Fibroblast of lung (primary cell): ENCODE measurements at places on chromosomes 5 and 9. TPM values are rescaled to one million over a fixed set of nuclear protein-coding genes. Genes with fewer than 3 reads are reported as not detected.

Gene CD72
- polyA plus RNA-seq, result 0.64 and 1.00 TPM in 2 replicates

Gene IGIP
- 1.5 and 3.8 TPM in 2 replicates for polyA plus RNA-seq

Gene CDX1
- 0.09 and 1.8 TPM in 2 replicates for polyA plus RNA-seq

Gene SLC46A2
- polyA plus RNA-seq, result not detected in 2 replicates

Gene KCNMB1
- not detected in 2 replicates for polyA plus RNA-seq

Gene SLC22A4
- polyA plus RNA-seq, result 1.1 and 3.4 TPM in 2 replicates

Gene IL9
- not detected in 2 replicates for polyA plus RNA-seq

Gene PCDHB8
- polyA plus RNA-seq, result 0.05 and 0.42 TPM in 2 replicates

Gene ADRB2
- 0.60 and 2.9 TPM in 2 replicates for polyA plus RNA-seq

Gene EIF4E1B
- polyA plus RNA-seq, result not detected in 2 replicates

Gene PCDHGA10
- 3.8 and 4.2 TPM in 2 replicates for polyA plus RNA-seq

Gene SAXO1
- polyA plus RNA-seq, result 0.01 TPM in 1 of 2 replicates, not detected in the other

Gene NIPAL4
- polyA plus RNA-seq, result 0.06 and 0.07 TPM in 2 replicates

Gene LARP1
- 81.3 and 115 TPM in 2 replicates for polyA plus RNA-seq

Gene MARVELD2
- polyA plus RNA-seq, result 2.9 and 5.1 TPM in 2 replicates

Gene N4BP3
- polyA plus RNA-seq, result 0.06 and 0.19 TPM in 2 replicates

Gene ADGRD2
- polyA plus RNA-seq, result not detected in 2 replicates

Gene ISL1
- 0.07 TPM in 1 of 2 replicates, not detected in the other for polyA plus RNA-seq

Gene FGF10
- 0.58 and 6.9 TPM in 2 replicates for polyA plus RNA-seq

Gene FOXI1
- polyA plus RNA-seq, result not detected in 2 replicates

Gene FOXE1
- 0.01 and 2.0 TPM in 2 replicates for polyA plus RNA-seq

Gene DNM1
- 3.7 and 11.6 TPM in 2 replicates for polyA plus RNA-seq

Gene HBEGF
- polyA plus RNA-seq, result 8.7 and 10.3 TPM in 2 replicates

Gene TAF11L5
- not detected in 2 replicates for polyA plus RNA-seq

Gene TNFSF8
- not detected in 2 replicates for polyA plus RNA-seq

Gene LEAP2
- polyA plus RNA-seq, result 0.30 and 0.50 TPM in 2 replicates

Gene DAB2IP
- 13.4 and 14.6 TPM in 2 replicates for polyA plus RNA-seq

Gene CSF1R
- polyA plus RNA-seq, result 0.07 and 0.15 TPM in 2 replicates

Gene HEXB
- 203 and 254 TPM in 2 replicates for polyA plus RNA-seq

Gene PCDHA12
- not detected in 2 replicates for polyA plus RNA-seq

Gene ANKRD31
- polyA plus RNA-seq, result 0.05 and 0.06 TPM in 2 replicates

Gene SPATA31A3
- not detected in 2 replicates for polyA plus RNA-seq

Gene NUTM2F
- polyA plus RNA-seq, result not detected in 2 replicates

Gene ENC1
- polyA plus RNA-seq, result 3.5 and 15.6 TPM in 2 replicates

Gene ALDH7A1
- polyA plus RNA-seq, result 53.3 and 74.9 TPM in 2 replicates

Gene NADK2
- polyA plus RNA-seq, result 11.5 and 11.6 TPM in 2 replicates

Gene PCDHGA12
- polyA plus RNA-seq, result 11.9 and 14.1 TPM in 2 replicates

Gene HMCN2
- not detected in 2 replicates for polyA plus RNA-seq

Gene HTR4
- polyA plus RNA-seq, result not detected in 2 replicates

Gene CCDC192
- polyA plus RNA-seq, result not detected in 2 replicates

Gene TSSK1B
- polyA plus RNA-seq, result not detected in 2 replicates

Gene AGXT2
- polyA plus RNA-seq, result not detected in 2 replicates

Gene FOXD4
- 0.03 and 0.06 TPM in 2 replicates for polyA plus RNA-seq

Gene STC2
- 93.9 and 112 TPM in 2 replicates for polyA plus RNA-seq

Gene FAM200C
- polyA plus RNA-seq, result 1.8 and 4.0 TPM in 2 replicates

Gene PCDHGC5
- polyA plus RNA-seq, result 0.97 and 1.1 TPM in 2 replicates

Gene PCDHA9
- 0.03 TPM in 1 of 2 replicates, not detected in the other for polyA plus RNA-seq

Gene PCDHAC2
- polyA plus RNA-seq, result 0.03 and 0.48 TPM in 2 replicates

Gene TTC23L
- polyA plus RNA-seq, result 0.19 and 0.24 TPM in 2 replicates

Gene ANKRD18B
- 0.82 and 0.85 TPM in 2 replicates for polyA plus RNA-seq

Gene PCDHGA7
- 2.7 and 3.0 TPM in 2 replicates for polyA plus RNA-seq

Gene IL31RA
- polyA plus RNA-seq, result 0.28 and 2.2 TPM in 2 replicates

Gene ARID3C
- polyA plus RNA-seq, result not detected in 2 replicates

Gene C5
- polyA plus RNA-seq, result 1.9 and 3.0 TPM in 2 replicates

Gene ITK
- not detected in 2 replicates for polyA plus RNA-seq
